Endodermal cell (in vitro differentiated cells): ENCODE measurements at places on chromosomes 7 and 10. TPM values are rescaled to one million over a fixed set of nuclear protein-coding genes. Genes with fewer than 3 reads are reported as not detected.

DNA sequence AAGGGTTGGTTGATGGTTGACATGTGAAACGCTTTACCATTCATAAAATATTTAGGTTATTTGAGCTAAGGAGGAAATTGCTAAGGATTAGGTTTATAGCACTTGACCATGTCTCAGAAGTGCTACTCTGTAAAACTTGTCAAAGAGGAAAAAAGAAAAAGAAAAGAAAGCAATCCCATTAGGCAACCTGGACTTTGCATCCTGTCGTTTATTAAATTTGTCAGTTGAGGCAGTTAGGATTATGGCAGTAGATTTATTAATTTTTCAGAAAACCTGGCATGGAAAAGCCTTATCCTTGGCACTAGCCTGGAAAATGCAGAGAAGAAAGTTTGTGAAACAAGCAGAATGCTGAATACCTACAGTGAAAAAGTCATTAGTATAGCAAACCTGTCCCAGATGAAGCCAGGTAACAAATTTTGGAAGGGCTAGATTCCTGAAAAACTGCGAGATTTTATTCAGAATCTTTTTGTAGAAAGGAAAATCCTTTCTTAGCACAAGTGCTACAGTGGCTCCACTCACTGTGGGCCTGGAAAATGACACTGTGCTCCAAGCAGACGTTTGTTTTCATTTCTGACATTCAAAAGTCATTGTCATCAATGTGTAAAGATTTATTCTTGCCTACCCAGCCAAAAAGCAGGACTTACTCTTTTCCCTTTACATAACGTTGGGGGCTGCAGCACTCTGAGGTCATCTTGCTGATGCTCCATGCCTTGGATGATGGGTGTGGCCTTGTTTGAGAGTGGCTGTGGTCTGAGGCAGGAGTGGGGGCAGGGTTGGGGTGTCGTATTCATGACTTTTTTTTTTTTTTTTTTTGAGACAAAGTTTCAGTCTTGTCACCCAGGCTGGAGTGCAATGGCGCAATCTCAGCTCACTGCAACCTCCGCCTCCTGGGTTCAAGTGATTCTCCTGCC, 664.9 kb downstream of the SUGCT start:
- DNase-seq: no peak

DNA sequence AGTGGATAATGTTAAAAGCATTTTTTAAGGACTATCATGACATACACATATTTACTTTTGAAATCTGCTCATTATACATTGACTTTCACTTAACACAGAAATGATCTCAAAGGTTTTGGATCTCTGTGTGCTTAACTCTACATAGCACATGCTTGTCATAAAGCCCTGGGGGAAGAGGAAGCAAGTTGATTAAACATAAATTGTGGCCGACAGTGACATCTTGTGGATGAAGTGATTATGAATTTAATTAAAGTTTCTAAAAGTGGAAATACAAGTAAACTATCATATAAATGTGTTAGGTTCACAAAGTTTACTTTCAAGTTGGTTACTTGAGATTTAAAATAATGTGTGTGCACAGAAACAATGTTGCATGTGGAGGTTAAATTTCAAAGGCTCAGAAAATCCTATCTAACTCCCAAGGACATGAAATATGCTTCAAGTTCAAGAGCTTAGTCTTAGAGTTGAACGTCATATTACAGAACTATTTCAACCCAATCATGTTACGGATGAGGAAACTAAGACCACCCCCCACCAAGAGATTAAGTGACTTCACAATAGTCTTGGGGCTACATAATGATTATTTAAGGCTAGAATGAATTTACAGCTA, 1247.8 kb downstream of the GATA3 start:
- DNase-seq: no peak

DNA sequence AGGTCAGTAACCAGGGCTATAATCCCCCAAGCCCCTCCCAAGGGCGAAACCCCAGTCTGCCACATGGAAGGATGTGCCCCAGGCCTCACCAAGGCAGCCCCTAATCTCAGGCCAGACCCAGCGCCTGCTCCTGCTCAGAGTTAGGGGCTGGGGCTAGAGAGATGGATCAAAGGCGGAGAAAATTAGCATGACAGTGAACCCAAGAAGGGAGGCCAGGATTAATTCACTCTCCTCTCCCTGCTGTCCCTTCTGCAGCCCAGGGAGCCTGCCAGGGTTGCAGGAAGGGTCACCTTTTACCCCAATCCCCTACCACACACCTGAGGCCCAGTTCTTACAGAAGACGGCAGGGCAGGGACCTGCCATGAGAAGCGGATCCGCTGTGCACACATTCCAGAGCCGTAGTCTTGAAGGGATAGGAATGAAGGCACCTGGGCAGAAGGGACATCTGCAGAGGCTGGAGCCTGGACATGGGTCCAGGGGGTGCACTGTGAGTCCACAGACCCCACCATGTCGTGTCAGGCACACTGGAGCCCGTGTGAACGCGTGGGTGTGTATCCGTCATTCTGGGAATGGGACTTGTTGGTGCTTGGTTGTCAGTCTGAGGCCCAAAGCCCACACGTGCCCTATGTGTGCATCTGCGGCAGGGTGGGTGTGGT, 11.9 kb upstream of the ZMIZ1 start:
- DNase-seq: peak; percentile 76

- no peak for DNase-seq
Observed at GRCh38 chr10:11227103-11227502, 209.4 kb downstream of the CELF2 start.

DNA sequence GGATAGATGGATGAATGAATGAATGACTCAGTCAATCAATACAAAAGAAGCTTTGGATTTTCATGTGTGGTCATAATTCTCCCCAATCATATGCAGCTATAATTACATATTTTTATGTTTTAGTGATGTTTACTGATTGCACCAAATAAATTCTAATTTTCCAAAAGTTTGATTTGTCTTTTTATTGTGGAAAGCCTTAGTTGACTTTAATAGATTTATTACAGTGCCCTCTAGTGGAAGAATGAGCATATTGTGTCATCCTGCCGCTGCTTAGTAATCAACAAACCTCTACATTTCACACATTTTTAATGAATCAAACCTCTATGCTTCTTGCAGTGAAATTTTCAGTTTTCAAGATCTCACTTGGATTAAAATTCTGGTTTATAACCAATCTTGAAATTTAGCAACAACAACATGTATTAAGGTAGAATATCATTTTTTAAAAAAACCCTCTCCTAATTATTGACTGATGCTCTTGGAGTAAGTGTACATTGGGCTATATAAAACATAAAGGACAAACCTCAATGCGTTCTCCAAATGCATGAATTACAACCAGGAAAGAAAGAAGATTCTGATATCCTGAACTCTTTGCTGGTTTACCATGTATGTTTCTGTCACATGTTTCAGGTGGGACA, 55.6 kb upstream of the PNLIP start:
- DNase-seq: no peak

DNA sequence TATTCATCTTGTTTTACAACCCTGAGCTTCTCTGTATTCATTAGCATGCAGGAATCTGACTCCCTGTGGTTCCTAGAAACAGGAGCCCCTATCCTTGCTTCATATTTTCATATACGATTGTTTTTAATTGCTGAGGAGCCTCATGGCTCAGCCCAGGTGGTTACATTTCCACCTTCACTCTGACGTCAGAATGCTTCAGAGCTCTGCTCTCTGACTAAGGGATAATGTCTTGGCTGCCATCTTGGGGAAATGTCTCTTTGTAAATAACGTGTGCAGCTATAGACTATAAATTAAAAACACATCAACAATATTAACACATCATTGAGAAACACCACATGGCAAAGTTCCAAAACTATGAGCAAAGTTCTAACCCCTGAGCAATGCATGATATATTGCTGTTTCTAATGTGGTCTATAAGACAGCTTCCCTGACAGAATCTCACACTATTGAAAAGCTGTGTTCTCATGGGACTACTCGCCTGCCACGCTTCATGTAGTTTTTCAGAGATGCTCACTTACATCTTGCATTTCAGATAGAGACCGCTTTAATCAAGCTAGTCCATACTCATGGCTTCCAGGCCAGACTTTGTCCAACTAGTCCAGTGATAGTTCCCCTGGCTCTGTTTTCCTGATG, 227.0 kb downstream of the SORCS3 start:
- no peak for DNase-seq

DNA sequence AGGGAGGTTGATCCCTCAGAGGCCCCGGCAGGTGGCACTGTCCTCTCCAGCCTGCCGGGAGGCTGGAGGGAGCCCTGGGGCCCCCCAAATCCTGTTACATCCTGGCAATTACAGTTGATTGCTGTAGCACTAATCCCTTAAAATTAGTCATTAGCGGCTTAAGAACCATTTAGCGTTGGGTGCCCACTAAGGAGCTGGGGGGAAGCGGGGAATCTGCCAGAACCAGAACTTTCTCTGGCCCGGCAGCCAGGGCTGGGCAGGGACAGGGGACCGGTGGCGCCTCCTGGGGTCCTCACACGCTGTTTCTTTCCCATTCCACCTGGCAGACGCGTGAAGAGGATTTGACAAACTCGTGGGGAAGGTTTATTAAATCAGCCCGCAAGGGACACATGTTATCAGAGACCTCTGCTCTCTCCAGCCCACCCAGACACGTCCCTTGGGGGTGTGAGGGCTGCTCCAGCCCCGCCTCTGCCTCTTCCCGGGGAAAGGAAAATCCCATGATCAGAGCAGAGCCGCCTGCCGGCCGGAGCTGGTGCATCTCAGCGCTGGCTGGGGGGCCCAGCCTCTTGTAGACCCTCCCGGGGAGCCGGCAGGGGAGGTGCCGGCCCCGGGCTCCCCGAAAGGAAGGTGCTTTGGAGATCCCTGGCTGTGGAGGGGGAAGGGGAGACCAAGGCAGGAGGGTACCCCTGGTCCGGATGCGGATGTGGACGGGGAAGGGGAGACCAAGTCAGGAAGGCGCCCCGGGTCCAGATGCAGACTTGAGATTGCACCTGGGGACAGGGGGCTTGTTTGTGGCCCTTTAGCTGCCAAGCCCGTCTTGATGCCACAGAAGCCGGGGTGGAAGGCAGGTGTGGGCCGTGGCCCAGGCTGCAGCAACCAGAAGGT, 142.7 kb downstream of the ELFN1 start:
- DNase-seq: peak; percentile 77

DNA sequence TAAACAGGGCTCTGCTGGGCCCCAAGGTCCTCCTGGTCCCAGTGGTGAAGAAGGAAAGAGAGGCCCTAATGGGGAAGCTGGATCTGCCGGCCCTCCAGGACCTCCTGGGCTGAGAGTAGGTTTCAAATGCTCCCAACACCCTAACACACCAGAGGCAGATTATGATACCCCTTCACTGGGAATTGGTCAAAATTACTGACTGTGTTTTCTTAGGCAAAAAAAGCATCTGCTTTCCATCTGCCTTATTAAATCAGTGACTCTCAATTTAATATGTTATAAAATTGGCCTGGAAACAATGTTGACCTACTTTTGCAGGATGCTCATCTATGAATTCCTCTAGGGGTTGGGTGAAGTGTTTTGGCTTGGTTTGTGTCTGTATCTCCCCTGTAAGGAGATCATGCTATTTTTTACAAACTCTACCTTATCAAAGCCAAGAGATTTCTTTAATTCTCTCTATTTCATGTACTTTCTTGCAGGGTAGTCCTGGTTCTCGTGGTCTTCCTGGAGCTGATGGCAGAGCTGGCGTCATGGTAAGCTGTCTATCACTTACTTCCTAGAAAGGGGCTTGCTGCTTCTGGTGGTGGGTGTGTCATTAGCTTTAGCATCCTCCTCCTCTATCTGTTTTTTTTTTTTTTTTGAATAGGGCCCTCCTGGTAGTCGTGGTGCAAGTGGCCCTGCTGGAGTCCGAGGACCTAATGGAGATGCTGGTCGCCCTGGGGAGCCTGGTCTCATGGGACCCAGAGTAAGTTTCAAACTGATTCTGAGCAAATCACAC, 15.9 kb downstream of the COL1A2 start:
- DNase-seq: no peak

DNA sequence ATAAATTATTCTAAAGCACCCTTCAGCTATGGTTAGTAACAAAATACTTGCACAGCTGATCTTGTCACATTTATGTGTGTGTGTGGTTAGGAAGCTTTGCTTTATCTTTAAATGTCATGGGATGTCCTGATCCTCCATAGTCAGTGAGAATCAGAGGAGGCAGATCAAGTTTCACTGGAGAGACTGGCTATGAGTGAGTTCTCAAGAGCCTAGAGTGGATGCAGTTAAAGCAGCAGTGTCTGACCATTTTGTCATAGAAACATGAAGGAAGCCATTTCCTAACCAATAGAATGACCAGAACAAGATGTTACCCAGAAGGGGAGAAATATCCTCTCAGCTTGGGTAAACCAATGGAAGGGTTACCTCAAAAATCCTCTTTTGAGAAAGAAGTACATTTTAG, 207.2 kb upstream of the DKK1 start:
- no peak for DNase-seq

- DNase-seq: no peak
Observed at GRCh38 chr10:88886557-88886956, 6.5 kb downstream of the STAMBPL1 start.

Gene PFKP
- total RNA-seq: 82.3 to 235 TPM (median 85.3 TPM) in 3 replicates

Gene LRMDA
- total RNA-seq: 3.9 to 5.1 TPM (median 5.1 TPM) in 3 replicates

Gene CYP26C1
- total RNA-seq: 0.44 to 3.5 TPM (median 0.67 TPM) in 3 replicates

Gene CUL1
- total RNA-seq: 42.1 and 45.3 TPM in 2 replicates

Gene ACSM6
- not detected in 3 replicates for total RNA-seq

Gene UTF1
- not detected in 3 replicates for total RNA-seq

Gene LRRC4
- total RNA-seq: 0.38 to 2.9 TPM (median 1.5 TPM) in 3 replicates

Gene NME8
- 1.9 and 2.3 TPM in 2 replicates for total RNA-seq

Gene SLC37A3
- total RNA-seq: 35.9 to 60.5 TPM (median 54.2 TPM) in 3 replicates
